MCF 10A (cell line): ENCODE measurements at places on chromosomes 13 and 19. TPM values are rescaled to one million over a fixed set of nuclear protein-coding genes. Genes with fewer than 3 reads are reported as not detected.

DNA sequence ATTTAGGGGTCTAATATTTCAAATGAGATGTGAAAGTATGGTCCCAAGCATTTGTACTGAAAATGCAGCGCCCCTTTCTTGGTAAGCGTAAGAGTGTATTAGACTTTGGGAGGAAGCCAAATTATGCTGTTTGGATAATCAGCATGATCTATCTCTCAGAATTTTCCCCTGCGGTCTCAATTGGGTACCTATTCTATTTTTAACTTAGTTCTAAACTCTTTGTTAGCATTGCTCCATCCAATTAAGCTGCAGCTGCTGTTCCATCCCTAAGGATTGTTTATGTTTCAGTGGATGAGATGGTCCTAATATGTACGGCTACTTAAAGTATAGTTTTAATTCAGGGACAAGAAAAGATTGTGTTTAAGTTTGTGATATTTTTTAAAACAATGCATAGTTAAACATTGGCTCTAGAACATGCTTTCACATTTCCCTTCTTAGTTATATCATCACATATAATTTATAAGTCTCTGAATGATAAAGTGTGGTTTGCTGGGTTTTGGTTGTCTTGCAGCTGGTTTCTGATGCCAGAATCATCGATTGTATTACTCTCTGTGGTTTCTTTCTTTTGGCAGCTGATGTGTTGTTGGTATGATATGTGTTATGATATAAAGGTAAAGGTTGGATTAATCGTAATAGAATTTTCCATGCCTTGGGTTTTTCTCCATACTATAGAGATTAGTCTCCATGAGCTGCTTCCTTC is 15.0 kb downstream of the POLR1D start:
- no peak for DNase-seq

Gene CEACAM3
- total RNA-seq: not detected in 2 replicates

Gene LRRC8E
- 10.3 and 11.8 TPM in 2 replicates for total RNA-seq

GRCh38 chr19:15864824-15865223 is 33.0 kb downstream of the CYP4F2 start:
- DNase-seq: no peak

- no peak for DNase-seq
These were observed 78.6 kb upstream of the MAB21L1 start for GRCh38 chr13:35554972-35555623.

- no peak for DNase-seq
These were observed 290.1 kb upstream of the SLC10A2 start for GRCh38 chr13:103356226-103356864.

- no peak for DNase-seq
These were observed 193.6 kb downstream of the GPC6 start for GRCh38 chr13:93420206-93420605.

Gene DIAPH3
- total RNA-seq: 21.2 and 34.7 TPM in 2 replicates

DNA sequence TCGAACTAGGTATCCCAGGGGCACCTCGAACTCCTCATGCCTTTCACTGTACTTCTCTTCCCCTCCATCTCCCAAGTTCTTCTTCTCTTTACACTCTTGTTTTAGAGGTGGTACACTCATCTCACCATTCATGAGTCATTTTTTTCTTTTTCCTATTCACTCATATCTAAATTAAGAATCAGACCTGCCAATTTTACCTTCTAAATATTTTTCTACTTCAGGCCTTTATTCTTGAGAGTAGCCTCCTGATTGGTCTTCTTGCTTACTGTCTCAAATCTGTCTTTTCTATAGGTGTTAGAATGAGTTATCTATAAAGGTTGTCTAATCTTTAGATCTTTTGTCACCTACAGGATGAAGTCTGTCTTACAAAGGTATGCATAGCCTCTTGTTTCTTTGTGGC is 20.7 kb downstream of the TDRD3 start:
- no peak for DNase-seq

Gene SHISA2
- total RNA-seq: 0.86 and 1.2 TPM in 2 replicates
